ENCODE measurements at places on chromosomes 7 and 10. TPM values are rescaled to one million over a fixed set of nuclear protein-coding genes. Genes with fewer than 3 reads are reported as not detected.

DNA sequence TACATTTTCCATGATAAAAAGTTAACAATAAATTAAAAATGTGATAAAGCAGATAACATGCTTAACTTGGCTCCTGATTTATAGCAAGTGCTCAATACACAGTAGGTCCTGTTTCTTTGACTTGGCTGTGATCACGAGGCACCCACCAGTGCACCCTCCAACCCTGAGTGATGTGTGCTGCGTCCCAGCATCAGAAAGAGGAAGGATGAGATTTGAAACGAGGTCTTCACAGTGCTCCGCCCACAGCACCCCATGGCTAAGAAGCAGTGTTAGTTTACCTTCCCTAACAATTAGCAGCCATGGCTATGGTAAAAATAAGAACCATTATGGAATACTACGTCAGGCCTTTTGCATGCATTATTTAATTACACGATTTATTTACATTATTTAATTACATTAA lies 292.0 kb upstream of the ZMIZ1 start:
- DNase-seq: peak; percentile 29

GRCh38 chr10:79266084-79266483 lies 81.2 kb upstream of the PPIF start:
- peak; percentile 86 for DNase-seq

- no peak for DNase-seq
Measured at GRCh38 chr7:158309868-158310763, 277.5 kb downstream of the PTPRN2 start.

DNA sequence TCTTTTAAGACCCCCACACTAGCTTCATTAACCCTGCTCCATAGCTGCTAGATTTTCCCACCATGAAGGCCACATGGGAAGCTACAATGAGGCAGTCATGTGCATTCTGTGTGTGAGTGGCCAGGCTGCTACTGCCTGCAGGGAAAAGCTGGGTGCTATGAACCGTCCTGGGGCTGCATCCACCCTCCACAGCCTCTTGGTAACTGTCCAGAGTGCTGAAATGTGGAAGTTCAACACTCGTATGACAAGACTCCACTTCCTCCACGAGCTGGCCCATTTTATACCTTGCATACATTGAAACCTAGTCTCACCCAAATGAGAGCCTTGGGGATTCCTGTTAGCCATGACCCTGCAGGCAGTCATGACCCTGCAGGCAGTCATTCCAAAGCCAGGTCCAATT lies 59.4 kb downstream of the CUZD1 start:
- no peak for DNase-seq

DNA sequence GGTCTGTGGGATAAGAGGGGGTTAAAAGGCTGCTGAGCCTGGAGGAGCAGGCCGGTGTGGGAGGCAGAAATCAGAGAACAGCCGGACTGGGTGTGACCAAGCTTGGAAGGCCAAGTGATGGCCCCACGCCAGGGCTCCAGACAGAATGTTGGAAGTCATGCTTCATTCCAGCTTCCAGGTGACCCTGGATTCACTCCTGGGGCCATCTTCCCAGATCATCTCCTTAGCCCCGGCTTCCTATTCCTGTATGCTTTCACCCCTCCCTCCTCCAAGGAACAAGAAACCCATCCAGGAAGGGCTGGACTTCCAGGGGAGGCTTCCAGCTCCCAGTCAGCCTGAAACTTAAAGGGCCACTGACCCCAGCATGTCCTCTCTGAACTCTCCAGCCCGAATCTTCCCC lies 1.0 kb downstream of the INMT start:
- DNase-seq: no peak

The VPS41 gene
- 4.2 TPM for polyA plus RNA-seq

The ICA1 gene
- 1.5 TPM for polyA plus RNA-seq
